Transverse colon (tissue), 4 donors: ENCODE measurements at places on chromosomes 12 and 14. TPM values are rescaled to one million over a fixed set of nuclear protein-coding genes. Genes with fewer than 3 reads are reported as not detected.

Gene OASL
- 5.2 TPM for total RNA-seq

Gene FAM216A
- total RNA-seq, result 1.2 TPM

Gene IFNG
- not detected for total RNA-seq

Gene RABGGTA
- 227 TPM for total RNA-seq

Gene KRT82
- total RNA-seq, result not detected

Gene IGFBP6
- total RNA-seq, result 97.2 TPM

Gene CSAD
- total RNA-seq, result 142 TPM

Gene TAS2R31
- total RNA-seq, result 12.9 TPM

Gene RFLNA
- 31.8 TPM for total RNA-seq

Gene POLE2
- not detected for total RNA-seq

Gene KRT74
- not detected for total RNA-seq

Gene MED6
- 33.5 TPM for total RNA-seq

Gene KLRC1
- total RNA-seq, result 1.4 TPM

Gene CD4
- total RNA-seq, result 1.00 TPM
